ENCODE measurements at places on chromosomes 7 and 10.

- no peak for DNase-seq
Observed at GRCh38 chr10:49179699-49180443, 8.3 kb downstream of the TMEM273 start.

GRCh38 chr10:10791869-10792268 is 225.8 kb upstream of the CELF2 start:
- no peak for DNase-seq

GRCh38 chr7:158811461-158811860 is 17.8 kb downstream of the ESYT2 start:
- DNase-seq: no peak

DNA sequence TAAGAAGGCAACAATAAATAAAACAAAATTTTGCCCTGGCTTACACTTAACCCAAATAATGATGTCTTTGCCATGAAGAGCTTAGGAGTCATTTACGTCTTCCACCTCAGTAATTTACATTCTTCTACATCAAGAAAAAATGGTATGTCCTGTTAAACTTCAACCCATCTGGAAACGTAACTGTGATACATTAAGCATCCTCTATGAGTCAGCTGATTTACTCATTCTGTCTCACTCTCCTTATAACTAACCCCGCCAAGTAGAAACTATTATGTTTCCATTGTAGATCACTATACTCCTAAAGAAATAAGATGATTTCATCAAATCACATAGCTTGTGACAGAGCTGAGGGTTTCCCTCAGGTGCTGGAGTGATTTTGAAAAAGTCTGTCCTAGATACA is 330.7 kb downstream of the CDC14C start:
- no peak for DNase-seq
